ENCODE measurements at places on chromosomes 5 and 9. TPM values are rescaled to one million over a fixed set of nuclear protein-coding genes. Genes with fewer than 3 reads are reported as not detected.
A peak's percentile ranks its signal among the peaks of the same experiment; 100 is the strongest.

The TMEM171 gene
- not detected for total RNA-seq

The OR13D1 gene
- not detected for total RNA-seq

The ARL14EPL gene
- total RNA-seq = not detected

DNA sequence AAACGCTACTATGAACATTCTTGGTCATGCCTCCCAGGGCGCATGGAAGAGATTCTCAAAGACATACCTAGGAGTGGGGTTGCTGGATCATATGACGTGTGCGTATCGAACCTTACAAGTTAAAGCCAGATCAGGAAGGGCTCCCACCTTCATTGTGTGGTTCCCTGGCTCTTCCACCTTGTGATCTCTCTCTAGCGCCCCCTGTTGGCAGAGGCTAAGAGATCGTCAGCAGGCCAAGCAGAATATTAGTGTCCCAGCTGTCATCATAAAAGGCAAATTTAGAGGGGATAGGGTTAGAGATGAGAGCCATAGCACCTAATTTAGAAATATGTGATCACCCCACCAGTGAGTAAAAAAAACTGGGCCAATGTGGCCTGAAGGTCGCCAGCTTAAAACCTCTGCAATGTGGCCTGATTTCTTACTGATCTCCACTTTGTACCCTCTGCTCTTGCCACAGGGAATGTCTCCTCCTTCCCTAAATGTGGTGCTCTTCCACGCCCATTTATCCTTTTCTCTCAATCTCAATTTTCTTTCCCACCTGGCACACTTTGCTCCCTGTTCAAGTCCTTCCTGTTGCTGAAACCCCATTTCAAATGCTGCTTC lies 91.7 kb upstream of the SHB start:
- no peak overlapping the region for H3K4me3 ChIP-seq
- no peaks in the 10 kb centered on the region for H3K27me3 ChIP-seq
- H3K36me3 ChIP-seq = no peaks in the 10 kb centered on the region
- peak; percentile 30 for DNase-seq
- H3K27ac ChIP-seq = no peak overlapping the region

- DNase-seq = no peak
- no peaks in the 10 kb centered on the region for H3K27me3 ChIP-seq
- H3K4me3 ChIP-seq = no peak overlapping the region
- H3K4me1 ChIP-seq = no peaks in the 10 kb centered on the region
- H3K36me3 ChIP-seq = peaks cover 4% of the 10 kb centered on the region
- no peak overlapping the region for H3K27ac ChIP-seq
These were observed 41.0 kb downstream of the AOPEP start for GRCh38 chr9:94767331-94768072.

- no peak for DNase-seq
- no peaks in the 10 kb centered on the region for H3K36me3 ChIP-seq
- H3K27me3 ChIP-seq = peaks cover 2% of the 10 kb centered on the region
- no peak overlapping the region for H3K4me3 ChIP-seq
- no peak overlapping the region for H3K27ac ChIP-seq
- no peaks in the 10 kb centered on the region for H3K4me1 ChIP-seq
These were observed 28.2 kb downstream of the MEF2C start for GRCh38 chr5:88854769-88855168.

- H3K27me3 ChIP-seq = no peaks in the 10 kb centered on the region
- H3K4me1 ChIP-seq = no peaks in the 10 kb centered on the region
- no peak overlapping the region for H3K4me3 ChIP-seq
- DNase-seq = no peak
These were observed 156.3 kb downstream of the PLPPR1 start for GRCh38 chr9:101184813-101185278.

DNA sequence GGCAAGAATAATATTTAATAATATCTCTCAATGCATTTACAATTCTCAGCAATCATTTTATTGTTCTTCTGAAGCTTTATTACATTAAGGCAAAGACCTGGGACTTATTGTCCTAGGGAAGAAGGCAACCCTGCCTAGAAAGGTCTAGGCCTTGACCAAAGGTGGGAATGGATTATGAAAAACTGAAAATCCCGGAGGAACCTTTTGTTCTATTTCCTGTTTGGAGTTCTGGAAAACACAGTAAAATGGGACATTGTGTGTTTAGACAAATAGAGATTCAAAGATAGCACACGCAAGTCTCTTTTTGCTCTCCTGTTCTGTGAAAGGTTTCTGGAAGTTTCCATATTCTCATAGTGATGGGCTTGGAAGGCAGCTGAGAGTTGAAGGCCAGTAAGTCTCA lies 31.1 kb downstream of the BAAT start:
- H3K4me3 ChIP-seq = no peak overlapping the region
- H3K4me1 ChIP-seq = no peaks in the 10 kb centered on the region
- H3K27ac ChIP-seq = no peak overlapping the region
- no peak for DNase-seq
- H3K27me3 ChIP-seq = peaks cover 6% of the 10 kb centered on the region

DNA sequence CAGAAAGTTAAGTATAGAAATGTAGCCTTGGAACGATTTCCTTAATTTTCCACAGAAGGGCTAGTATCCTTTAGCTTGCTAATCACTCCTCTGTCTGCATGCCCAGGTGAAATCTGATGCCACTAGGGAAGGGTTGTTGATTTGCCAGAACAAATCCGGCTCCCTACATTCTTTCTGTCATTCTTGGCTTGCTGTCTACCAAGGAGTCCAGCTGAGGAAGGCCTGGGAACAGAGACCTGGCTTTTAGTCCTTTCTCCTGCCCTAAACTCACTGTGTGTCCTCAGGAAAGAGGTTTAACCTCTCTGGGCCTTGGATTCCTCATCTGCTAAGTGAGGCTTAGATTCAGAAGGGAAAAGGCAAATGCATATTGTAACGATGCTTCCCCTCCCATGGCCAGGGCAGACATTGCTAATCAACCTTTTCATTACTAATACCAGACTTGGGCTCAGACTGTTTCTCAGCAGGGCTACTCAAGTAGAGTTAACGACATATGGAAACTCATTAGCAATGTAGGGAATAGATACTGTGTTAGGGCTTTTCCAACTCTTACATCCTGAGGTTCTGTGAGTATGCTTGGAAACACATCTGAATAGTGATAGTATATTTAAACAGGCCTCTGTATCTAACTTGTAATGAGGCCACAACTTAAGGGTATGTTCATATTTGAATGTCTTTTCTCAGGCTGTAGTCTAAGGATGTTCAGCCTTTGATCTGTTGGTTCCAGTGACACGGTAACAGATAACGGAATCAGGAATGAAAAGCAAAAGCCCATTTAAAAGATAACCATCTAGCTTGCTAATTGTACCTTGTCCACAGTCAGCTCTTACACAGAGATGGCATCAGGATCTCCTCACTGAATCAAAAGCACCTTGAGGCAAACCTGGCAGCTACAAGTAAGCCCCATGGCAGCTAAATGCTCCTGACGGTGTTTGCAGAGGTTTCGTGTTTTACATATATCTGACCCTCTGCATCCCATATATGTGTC lies 4.1 kb downstream of the GALNT10 start:
- H3K27me3 ChIP-seq = no peaks in the 10 kb centered on the region
- H3K4me3 ChIP-seq = no peak overlapping the region
- H3K27ac ChIP-seq = no peak overlapping the region
- no peak for DNase-seq
- peaks cover 42% of the 10 kb centered on the region for H3K36me3 ChIP-seq
- H3K4me1 ChIP-seq = peaks cover 81% of the 10 kb centered on the region

DNA sequence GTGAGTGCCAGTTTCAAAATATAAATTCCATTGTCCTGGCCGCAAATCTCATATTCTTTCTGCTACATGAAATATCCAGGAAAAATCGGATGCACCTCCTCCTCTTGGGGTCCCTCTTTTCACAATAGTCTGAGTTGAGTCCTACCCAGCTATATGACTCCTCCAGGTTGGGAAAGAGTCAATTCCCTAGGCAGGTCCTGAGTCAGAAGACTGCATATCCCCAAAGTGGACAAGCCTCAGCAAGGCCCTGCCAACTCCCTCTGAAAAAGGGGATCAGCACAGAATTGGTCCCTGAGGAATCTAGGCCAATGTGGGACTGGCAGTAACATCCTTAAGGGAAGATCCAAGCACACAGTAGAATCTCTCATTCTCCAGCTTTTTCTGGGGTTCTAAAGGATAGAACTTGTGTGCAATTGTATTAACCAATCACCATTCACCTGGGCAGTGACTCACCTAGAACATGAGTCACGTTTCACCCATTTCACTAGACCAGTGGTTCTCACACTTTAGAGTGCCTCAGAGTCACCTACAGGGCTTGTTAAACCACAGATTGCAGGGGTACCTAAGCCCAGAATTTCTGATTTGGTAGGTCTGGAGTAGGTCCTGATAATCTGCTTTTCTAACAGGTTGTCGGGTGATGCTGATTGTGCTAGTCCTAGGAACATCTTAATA lies 44.7 kb upstream of the TMEM215 start:
- no peaks in the 10 kb centered on the region for H3K36me3 ChIP-seq
- no peak overlapping the region for H3K27ac ChIP-seq
- no peaks in the 10 kb centered on the region for H3K4me1 ChIP-seq
- DNase-seq = no peak

GRCh38 chr9:121819428-121820231 lies 168.2 kb downstream of the DAB2IP start:
- no peaks in the 10 kb centered on the region for H3K36me3 ChIP-seq
- no peak overlapping the region for H3K27ac ChIP-seq
- no peaks in the 10 kb centered on the region for H3K27me3 ChIP-seq

- no peak for DNase-seq
- H3K4me1 ChIP-seq = no peaks in the 10 kb centered on the region
- no peak overlapping the region for H3K4me3 ChIP-seq
- no peaks in the 10 kb centered on the region for H3K27me3 ChIP-seq
- H3K27ac ChIP-seq = no peak overlapping the region
- H3K36me3 ChIP-seq = no peaks in the 10 kb centered on the region
These were observed 86.6 kb downstream of the MUSK start for GRCh38 chr9:110755179-110755578.

DNA sequence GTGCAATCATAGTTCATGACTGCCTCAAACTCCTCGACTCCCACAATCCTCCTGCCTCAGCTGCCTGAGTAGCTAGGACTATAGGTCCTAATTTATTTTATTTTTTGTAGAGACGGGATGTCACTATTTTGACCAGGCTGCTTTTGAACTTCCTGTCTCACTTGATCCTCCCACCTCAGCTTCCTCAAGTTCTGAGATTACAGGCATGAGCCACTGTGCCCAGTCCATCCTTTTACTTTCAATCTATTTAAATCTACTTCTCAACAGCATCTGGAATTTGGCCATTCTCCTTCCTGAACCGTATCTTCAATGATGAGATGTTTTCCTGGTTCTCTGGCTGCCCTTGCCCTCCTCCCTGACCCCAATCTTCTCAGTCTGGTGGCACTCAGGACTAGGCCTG lies 12.2 kb upstream of the GRIN1 start:
- no peaks in the 10 kb centered on the region for H3K27me3 ChIP-seq
- H3K4me1 ChIP-seq = peaks cover 24% of the 10 kb centered on the region
- H3K36me3 ChIP-seq = peaks cover 10% of the 10 kb centered on the region

DNA sequence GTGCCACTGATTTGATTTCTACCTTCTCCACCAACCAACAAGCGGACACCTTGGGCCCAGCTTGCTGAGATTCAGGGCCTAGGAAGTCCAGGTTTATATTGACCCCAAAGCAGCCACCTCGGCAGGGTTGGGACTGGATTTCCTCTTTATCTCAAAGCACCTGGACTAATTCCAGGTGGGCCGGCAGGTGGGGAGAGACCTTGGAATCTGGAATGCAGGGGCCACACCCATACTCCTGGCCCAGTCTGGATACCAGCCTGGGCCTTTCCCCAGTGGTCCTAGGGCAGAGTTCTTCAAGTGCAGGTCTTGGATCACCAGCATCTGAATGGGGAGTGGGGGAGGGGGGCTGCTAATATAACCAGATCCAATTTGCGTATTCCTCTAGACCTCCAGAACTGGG lies 93.1 kb downstream of the PCDH1 start:
- H3K36me3 ChIP-seq = no peaks in the 10 kb centered on the region
- no peak overlapping the region for H3K4me3 ChIP-seq
- no peak overlapping the region for H3K27ac ChIP-seq
- no peaks in the 10 kb centered on the region for H3K4me1 ChIP-seq
- DNase-seq = no peak
- peaks cover 3% of the 10 kb centered on the region for H3K27me3 ChIP-seq

DNA sequence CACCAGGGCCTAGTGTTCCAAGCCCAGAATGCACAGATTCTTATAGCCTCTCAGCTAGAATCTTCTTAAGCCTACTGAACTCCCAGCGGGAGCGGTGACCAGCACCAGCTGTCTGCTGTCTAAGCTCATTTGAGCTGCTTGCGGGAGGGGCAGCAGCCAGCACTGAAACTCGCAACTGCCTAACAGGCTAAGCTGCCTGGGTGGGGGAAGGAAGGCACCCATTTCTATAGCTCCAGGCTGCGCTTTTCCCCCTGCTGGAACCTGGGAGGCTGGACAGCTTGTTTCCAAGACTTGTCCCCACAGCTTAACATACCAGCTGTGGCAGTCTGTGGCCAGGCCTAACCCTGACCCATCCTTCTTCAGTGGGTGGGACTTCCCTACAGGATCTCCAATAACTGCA lies 512.9 kb downstream of the EFNA5 start:
- H3K4me3 ChIP-seq = no peak overlapping the region
- no peaks in the 10 kb centered on the region for H3K4me1 ChIP-seq
- no peaks in the 10 kb centered on the region for H3K36me3 ChIP-seq
- no peak overlapping the region for H3K27ac ChIP-seq

DNA sequence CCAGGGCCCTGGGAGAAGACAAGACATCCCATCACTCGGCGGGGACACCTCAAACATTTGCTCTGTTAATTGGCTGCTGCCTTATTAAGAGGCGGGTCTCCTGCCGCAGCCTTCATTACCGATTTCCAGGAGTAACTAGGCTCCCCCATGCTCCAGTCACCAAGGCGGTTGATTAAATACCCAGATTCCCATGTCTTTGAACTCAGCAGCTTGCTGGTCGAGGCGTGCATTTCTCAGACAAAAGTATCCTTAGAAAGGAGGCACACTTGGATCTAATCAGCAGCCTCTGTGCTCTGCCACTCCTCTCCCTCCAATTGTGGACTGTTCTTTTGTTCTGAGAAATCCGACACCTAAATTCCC lies 228.8 kb downstream of the FSTL4 start:
- peaks cover 22% of the 10 kb centered on the region for H3K27me3 ChIP-seq
- no peaks in the 10 kb centered on the region for H3K36me3 ChIP-seq
- DNase-seq = no peak
- H3K27ac ChIP-seq = no peak overlapping the region
- H3K4me3 ChIP-seq = no peak overlapping the region

DNA sequence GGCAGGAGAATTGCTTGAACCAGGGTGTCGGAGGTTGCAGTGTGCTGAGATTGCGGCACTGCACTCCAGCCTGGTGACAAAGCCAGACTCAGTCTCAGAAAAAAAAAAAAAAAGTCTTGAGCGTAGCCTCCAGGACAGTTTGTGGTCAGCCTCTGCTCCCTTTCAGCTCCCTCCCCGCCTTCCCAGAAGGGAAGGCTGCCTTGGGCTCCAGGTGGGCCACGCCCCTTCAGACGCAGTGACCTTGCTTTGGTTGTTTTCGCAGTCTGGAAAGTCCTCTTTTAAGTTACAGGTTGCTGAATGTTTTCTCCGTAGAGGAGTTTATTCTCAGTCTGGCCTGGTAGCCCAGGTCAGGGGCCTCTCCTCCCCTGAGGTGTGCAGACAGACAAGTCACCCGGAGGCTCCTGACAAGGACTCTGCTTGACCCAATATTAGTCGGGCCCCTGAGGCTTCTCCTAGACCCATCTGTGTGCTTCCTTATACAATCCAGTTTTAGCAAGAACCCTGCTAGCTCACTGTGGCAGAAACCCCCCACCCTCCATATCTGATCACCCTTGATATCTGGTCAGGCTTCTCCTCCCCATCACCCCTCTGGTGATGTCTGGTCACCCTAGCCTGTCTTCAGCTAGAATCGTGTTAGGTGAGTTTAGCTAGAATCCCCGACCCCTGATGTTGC lies 31.6 kb upstream of the N4BP3 start:
- no peaks in the 10 kb centered on the region for H3K4me1 ChIP-seq
- DNase-seq = no peak
- H3K27ac ChIP-seq = no peak overlapping the region
- no peaks in the 10 kb centered on the region for H3K36me3 ChIP-seq
- H3K4me3 ChIP-seq = no peak overlapping the region
